Activated naive CD8-positive, alpha-beta T cell treated with anti-CD3 and anti-CD28 coated beads, Interleukin-2, amount 10 ng/mL, durations not matched to agents 7 days and 5 days (primary cell): ENCODE measurements at places on chromosomes 2 and 18. TPM values are rescaled to one million over a fixed set of nuclear protein-coding genes. Genes with fewer than 3 reads are reported as not detected.

DYNC2LI1 gene
- 6.1 TPM for total RNA-seq

VWC2L gene
- not detected for total RNA-seq

- DNase-seq: no peak
These were observed 136.1 kb upstream of the PID1 start for GRCh38 chr2:229407170-229407569.

- DNase-seq: no peak
These were observed 1552.9 kb upstream of the SLC39A10 start for GRCh38 chr2:194103941-194104659.

- peak; percentile 63 for DNase-seq
These were observed 57.1 kb downstream of the ZFP36L2 start for GRCh38 chr2:43169099-43169945.

- DNase-seq: no peak
These were observed 323.9 kb upstream of the RND3 start for GRCh38 chr2:150811259-150811855.

- no peak for DNase-seq
These were observed 9.9 kb downstream of the SGPP2 start for GRCh38 chr2:222434204-222434603.

DNA sequence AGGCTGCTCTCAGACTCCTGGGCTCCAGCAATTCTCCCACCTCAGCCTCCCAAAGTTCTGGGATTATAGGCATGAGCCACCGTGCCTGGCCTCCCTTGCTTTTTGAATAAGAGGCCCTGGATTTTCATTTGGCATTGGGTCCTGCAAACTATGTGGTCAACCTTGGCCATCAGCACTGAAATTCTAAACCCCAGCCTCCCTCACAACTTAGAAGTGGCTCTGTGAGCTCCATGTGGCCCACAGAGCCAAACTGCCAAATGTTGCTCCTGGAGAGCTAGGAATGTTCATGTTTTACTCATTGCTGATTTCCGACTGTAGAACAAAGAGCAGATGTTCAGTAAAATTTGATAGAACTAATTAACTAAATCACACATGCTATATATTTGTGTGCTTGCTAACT lies 210.6 kb upstream of the AGAP1 start:
- no peak for DNase-seq

MCFD2 gene
- 38.6 TPM for total RNA-seq

DNA sequence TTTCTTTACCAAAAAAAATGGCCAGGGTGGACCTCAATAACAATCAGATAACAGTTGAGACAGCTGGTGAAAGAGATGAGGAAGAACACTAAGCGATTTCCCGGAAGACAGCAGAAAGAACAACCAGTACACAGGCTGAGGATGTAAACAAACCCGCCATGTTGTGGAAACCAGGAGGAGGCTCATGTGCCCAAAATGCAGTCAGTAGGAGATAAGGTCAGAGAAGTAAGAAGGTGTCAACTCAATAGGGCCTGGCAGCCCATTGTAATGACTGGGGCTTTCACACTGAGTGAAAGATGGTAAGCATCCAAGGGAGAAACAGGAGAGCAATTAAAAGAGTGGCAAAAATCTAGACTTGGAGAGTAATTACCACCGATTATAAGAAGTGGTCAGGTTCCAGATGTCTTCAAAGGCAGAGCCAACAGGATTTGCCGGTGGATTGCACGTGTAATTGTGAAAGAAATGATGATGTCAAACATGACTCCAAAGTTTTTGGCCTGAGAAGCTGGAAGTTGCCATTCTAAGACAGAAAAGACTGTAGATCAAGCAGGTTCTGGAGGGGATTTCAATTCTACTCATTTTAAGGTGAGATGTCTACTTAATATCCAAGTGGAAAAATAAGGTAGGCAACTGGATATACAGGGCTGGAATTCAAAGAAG lies 77.7 kb upstream of the CYP1B1 start:
- no peak for DNase-seq

LMAN2L gene
- 7.2 TPM for total RNA-seq

GRCh38 chr2:46535360-46535759 lies 56.0 kb downstream of the TMEM247 start:
- DNase-seq: peak; percentile 57

DNA sequence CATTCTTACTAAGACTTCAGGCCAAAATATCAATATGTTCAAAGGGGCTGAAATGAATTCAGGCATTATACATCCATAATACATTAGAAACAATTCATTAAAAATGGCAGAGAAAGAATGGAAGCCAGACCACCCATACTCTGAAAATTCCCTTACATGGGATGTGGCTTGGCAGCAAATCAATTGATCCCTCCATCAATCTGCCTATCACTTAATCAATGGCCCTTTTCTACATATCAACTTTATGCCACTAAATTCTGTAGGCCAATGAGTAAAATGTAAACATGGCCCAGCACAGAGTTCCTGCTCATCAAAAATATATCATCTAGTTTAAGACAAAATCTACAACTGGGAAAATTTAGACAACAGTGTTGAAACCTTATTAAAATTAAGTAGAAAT lies 41.8 kb upstream of the SLC14A2 start:
- DNase-seq: no peak
